ENCODE measurements at places on chromosomes 16 and 17. TPM values are rescaled to one million over a fixed set of nuclear protein-coding genes. Genes with fewer than 3 reads are reported as not detected.

Gene EFNB3
- total RNA-seq, result 6.2 TPM

Gene HSD3B7
- total RNA-seq, result 0.68 TPM

Gene ZDHHC1
- total RNA-seq, result 3.2 TPM

Gene KRT40
- not detected for total RNA-seq

Gene RDM1
- 1.1 TPM for total RNA-seq

Gene LGALS9C
- not detected for total RNA-seq

Gene ADAP2
- not detected for total RNA-seq

Gene CCDC144A
- 0.19 TPM for total RNA-seq

Gene ARHGAP44
- 0.33 TPM for total RNA-seq

Gene TMEM204
- total RNA-seq, result not detected

Gene NF1
- total RNA-seq, result 23.2 TPM

Gene STXBP4
- total RNA-seq, result 19.4 TPM

Gene CTU2
- 12.2 TPM for total RNA-seq

Gene FBXL20
- total RNA-seq, result 9.9 TPM

Gene CCL4
- total RNA-seq, result not detected

Gene CSH2
- not detected for total RNA-seq

Gene NDUFAF8
- total RNA-seq, result 47.4 TPM

Gene CDIP1
- total RNA-seq, result 5.4 TPM

Gene PPP1R27
- not detected for total RNA-seq

Gene TBC1D3B
- not detected for total RNA-seq

Gene SLFN12L
- 0.31 TPM for total RNA-seq

Gene COG7
- 14.8 TPM for total RNA-seq

Gene NPW
- not detected for total RNA-seq

Gene SLC7A5
- 153 TPM for total RNA-seq

Gene ITGB4
- 0.35 TPM for total RNA-seq

Gene LGALS9B
- total RNA-seq, result not detected

Gene ZC3H18
- total RNA-seq, result 6.4 TPM

Gene SKAP1
- total RNA-seq, result not detected

Gene C1QL1
- 7.1 TPM for total RNA-seq

Gene RRAD
- 0.12 TPM for total RNA-seq

Gene NECAB2
- 0.52 TPM for total RNA-seq

Gene KRTAP4-9
- not detected for total RNA-seq

Gene RNF43
- 1.8 TPM for total RNA-seq

Gene DHX38
- 25.0 TPM for total RNA-seq

Gene CAPNS2
- total RNA-seq, result not detected

Gene TVP23A
- total RNA-seq, result not detected

Gene CDC27
- total RNA-seq, result 92.1 TPM

Gene ARL17B
- total RNA-seq, result 15.5 TPM

Gene NOMO2
- 101 TPM for total RNA-seq

Gene ESRP2
- not detected for total RNA-seq
